ENCODE measurements at places on chromosomes 6 and 20.

DNA sequence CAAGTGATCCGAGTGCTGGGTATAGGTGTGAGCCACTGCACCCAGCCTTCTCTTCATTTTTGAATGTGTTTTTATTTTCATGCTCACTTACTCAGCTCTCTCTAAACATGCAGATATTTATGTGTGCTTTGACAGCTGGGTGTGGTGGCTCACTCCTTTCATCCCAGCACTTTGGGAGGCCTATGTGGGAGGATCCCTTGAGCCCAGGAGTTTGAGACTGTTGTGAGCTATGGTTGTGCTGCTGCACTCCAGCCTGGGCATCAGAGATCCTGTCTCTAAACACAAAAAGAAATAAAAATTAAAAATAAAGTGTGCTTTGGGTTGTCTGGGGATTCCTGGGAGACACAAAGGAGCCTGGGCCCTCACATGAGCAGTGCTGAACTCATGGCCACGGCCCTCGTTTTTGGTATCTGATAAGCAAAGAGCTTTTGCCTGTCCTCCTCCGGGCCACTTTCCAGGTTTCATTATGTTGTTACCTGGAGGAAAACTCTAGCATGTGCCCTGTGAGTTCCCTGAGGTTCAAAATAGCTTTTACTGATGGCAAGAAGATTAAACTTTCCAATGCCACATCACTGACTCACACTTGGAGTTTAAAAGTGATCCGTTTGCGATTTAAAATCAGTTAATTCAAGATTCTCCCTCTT, 78.5 kb downstream of the CD164 start:
- DNase-seq: peak; percentile 78

- no peak for DNase-seq
Measured at GRCh38 chr20:5416086-5416485, 99.3 kb upstream of the PROKR2 start.

GRCh38 chr6:5644523-5645185, 362.1 kb downstream of the NRN1 start:
- DNase-seq: no peak

DNA sequence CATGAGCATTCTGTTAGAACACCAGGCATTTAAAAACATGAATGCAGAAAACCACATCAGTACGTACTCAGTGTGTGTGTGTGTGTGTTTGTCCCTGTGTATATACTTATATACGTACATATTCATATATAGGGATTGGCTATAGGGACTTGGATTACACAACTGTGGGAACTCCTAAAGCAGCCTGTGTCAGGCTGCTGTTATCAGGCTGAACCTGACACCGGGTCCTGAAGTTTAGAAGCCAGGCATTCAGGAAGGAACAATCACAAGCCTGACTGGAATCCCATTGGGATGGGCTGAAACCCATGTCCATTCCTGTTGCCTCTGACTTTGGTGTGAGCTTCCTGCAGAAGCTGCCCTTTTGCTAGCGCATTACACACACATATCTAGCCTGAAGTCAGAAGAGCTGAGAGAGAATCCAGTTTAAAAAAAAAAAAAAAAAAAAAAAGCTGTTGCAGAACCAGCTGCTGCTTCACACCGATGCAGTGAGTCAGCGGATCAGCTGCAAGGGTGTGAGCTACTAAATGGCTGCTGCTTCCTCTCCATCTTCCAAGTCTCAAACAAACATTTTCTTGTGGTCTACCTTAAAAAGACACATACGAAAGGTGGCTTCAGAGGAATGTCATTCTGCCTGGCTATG, 348.1 kb downstream of the THBS2 start:
- DNase-seq: no peak

DNA sequence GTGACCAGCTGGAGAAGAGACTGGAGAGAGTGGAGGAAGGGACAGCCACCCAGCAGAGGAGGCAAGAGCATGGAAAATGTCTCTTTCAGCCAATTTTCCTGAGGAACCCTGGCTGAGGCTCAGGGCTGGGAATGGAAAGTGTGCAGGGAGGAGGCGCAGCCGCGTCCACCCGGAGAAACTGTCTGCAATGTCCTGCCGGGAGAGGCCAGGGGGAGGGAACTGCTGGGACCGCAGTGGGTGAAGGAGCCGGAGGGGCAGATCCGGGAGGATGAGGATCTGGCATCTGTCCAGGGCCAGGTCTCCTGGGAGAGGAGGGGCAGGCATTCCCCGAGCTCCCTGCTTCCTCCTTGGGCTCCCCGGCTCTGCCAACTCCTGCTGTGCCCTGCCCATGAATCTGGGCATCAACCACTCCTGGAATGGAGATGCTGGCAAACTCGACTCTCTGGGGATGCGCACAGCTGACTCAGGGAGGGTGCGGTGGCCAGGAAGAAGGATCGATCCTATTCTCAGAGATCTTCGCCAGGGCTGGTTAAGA, 17.4 kb upstream of the HM13 start:
- no peak for DNase-seq

All from hematopoietic multipotent progenitor cell treated with erythropoietin and hydrocortisone succinate and interleukin-3 and kit ligand, for 6 days (in vitro differentiated cells).